ENCODE measurements at places on chromosomes 1 and 21.

DNA sequence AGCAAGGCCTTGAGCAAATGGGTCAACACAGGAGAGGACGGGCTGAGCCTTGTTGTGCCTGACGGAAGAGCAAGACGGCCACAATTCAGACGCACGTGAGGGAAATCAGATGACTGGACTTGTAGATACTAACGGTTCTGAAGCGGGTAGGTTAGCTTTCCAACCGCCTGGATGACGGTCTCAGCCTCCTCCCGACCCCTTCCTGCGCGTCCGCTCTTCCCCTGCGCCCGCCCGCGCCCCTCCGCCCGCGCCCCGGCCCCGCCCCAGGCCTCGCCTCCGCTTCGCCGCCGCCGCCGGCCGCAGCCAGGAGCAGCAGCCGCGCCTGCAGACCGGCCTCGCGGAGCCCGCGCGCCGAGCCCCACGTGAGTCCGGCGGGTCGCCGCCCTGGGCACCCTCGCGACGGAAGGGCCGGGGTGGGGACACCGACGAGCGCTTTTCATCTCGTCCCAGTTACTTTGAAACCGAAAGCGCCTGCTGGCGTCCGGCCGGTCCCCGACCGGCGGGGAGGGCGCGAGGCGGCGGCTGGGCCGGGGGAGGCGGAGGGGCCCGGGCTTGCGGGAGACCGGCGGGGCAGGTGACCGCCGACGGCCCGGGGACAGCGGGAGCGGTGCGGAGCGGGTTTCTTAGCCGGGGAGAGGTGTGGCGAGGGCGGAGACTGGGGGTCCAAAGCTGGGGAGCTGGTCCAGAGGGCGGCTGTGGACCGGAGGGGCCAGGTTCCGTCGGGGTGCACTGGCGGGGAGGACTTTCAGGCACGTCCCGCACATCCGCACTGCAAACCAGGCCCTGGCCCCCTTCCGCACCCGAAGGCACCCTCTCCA, at the start of gene TRAF5:
TRAF5 (plus strand) TSS at position 306 of the 818 bp plus-strand sequence. CDS start 26,407 bp downstream, outside the sequence.
- no peak for DNase-seq

DNA sequence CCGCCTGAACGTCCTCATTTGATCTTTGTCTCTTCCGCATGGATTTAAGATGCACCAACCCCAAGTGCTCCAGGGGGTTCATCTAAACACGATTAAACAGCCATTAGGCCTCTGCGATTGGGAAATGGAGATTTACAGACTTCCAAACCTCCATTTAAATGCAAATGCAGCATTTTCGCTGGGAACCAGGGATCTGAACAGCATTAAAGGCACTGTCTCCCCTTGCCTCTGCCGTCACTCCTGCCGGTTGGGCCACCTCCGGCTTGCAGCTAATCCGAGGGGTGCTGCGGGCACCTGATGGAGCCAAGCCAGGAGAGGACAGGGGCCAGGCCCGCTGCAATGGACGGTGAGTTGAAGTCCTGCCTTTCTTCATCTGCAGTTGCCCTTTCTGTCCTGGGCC, 70.3 kb upstream of the KLHDC7A start:
- no peak for DNase-seq

DNA sequence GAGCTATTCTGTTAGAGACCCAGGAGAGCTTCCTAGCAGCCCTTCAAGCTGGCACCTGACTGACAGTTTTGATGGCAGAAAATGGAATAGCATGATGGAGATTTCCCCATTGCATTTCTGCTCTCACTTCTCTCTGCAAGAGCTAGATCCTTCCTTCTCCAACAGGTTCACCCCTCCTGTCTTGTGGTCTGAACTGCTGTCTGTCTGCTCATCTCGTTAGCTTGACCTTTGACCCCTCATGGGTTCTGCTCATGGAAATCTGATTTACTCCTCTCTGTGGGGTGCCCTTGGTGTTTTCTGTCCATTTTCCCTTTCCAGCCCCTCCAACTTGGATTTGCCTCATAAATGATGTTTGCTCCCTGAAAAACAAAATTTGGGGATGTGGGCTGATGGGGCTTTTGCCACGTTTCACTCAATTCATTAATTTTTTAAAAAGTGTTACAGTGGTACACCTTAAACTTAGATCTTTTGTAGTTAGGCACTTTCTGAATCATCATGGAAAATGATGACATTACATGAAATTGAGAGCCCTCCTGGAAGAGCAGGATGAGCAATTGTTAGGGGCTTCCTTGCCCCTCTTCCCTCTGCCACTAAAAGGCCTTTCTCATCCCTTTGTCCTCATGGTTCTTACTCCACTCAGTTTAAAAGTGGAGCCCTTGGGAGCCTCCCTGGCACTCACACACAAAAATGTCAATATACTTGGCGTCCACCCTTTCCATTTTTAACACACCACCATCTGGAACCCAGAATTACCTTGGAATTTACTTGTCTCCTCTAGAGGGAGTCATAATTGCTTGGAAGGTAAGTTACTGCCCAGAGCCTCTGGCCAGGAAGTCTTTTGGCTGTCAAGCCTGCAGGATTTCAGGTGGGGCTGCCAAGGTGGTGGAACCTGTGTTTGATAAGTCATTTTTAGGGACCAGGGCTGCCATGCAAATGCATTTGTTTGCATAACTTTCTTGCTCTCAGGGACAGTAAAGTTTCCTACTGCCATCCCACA, 31.9 kb upstream of the IL19 start:
- DNase-seq: no peak

DNA sequence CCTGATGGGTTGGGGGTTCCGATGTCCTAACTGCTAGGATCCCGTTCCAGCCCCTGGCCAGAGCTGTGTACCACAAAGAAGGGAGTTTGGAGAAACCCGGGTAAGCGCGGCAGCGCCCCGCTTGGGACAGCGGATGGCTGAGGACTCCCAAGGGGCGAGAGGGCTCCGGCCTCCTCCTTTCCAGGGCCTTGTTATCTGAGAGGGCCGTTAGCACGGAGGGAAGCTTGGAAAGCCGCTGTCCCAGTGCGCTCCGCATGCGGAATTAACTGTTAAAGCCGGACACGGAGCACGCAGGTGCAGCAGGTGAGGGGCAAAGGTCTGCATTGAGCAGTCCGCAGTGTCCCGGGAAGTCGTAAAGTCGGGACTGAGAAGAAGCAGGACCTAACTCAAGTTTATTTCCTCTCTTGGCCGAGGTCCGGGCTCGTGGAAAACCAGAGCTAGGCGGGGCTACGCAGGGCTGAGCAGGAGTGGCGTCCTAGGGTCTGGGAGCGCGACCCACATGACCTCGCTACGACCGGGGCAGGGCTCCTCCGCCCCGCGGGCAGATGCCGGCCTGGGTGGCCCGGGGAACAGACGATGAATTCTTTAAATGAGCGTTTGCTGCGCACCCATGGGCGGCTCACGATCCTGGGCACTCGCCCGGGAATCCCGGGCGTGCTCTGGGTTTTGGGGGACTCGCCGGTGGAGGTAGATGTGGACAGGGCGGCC, 4.5 kb downstream of the LHX4 start:
- no peak for DNase-seq

- DNase-seq: no peak
Observed at GRCh38 chr1:110087812-110088738, 17.6 kb upstream of the ALX3 start.

GRCh38 chr1:172724765-172725613, 66.1 kb downstream of the FASLG start:
- DNase-seq: no peak

DNA sequence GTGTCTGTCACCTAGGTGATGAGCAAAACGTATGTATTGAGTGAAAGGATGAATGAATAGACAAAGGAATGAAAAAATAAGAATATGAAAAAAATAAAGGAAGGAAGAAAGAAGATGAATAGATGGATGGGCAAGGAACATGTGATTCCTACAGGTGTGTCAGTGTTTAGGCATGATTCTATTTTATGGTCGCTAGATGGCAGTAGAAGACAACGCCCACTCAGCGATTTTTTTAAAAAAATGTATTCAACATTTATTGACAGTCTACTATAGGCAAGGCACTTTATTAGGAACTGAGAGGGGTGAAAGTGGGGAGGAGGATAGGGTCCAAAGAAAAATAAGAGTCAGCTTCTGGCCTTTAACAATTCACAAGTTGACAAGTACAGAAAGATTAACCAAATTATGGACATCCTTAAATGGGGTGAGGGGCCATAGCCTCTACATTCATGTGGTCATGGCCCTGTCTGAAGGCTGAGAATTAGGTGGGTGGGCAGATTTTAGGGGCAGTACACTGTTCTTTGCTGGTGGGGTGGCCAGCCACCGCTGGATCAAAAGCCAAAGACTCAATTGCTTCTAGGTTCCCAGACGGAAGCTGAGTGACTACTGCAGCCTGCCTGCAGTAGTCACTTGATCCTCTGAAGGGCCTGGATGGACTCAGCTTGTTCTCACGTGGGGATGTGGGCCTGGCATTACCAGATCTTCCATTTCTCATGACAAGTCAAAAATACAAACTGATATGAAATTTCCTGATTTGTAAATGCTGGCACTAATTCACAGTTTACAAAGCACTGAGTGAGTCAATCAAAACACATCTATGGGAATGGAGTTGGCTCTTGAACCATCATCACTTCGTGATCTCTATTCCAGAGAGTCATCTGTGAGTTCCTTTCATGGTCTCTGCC, 83.9 kb downstream of the FASLG start:
- DNase-seq: no peak

GRCh38 chr1:23403038-23403336, 21.6 kb downstream of the TCEA3 start:
- DNase-seq: no peak

DNA sequence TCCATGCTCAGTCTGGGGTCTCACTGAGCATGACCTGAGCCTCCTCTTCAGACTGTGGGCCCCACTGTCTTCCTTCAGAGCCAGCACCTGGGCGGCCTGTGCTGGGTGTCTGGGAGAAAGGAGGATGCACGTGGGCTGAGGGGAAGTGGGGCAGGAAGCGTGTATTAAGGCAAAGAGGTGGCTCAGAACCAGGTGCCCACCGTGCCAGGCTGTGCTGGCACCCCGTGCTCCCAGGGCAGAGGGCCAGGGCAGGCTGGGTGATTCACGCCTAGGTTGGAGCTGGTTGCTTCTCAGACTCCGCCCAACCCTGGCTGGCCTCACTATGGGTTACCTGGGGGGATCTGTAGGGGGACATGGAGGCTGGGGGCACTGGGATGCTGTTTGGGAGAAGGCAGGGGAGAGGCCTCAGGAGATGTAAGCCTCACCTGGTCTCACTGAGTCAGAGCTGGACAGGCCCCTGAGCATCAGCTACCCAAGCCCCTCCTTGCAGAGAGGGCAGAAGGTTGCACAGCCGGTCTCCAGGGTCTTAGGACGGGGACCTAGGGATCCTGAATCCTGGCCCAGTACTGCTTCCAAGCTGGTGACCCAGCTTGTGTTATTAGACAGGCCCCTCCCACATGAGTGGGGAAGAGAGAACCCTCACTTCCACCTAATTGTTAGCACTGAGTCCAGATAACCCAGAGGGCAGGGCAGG, 18.6 kb upstream of the PADI1 start:
- DNase-seq: no peak

DNA sequence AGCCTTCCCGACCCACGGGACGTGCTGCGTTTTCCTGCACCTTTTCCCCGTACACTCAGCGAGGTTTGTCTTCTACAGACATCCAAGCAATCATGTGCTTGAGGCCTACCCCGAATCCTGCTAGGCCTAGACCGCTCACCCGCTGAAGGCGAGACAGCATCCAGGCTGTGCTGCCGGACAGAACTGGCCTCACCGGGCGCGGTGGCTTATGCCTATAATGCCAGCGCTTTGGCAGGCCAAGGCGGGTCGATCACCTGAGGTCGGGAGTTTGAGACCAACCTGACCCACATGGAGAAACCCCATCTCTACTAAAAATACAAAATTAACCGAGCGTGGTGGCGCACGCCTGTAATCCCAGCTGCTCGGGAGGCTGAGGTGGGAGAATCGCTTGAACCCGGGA, 54.1 kb downstream of the ECE1 start:
- DNase-seq: no peak

DNA sequence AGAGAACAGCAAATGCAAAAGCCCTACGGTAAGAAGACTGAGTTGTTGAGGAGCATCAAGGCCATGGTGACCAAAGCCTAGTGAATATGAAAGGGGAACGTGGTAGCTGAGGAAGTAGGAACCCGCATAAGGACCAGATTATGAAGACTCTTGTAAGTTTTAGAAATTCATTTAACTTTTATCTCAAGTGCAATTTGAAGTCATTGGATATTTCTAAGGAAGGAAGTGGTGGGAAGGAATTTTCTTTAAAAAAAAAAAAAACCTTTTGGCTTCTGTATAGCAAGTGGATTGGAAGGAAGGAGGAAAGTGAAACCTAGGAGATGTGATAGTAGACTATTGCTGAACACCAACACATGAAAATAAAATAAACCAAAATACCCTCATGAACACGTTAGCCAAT, 119.0 kb downstream of the TNFSF18 start:
- DNase-seq: no peak

DNA sequence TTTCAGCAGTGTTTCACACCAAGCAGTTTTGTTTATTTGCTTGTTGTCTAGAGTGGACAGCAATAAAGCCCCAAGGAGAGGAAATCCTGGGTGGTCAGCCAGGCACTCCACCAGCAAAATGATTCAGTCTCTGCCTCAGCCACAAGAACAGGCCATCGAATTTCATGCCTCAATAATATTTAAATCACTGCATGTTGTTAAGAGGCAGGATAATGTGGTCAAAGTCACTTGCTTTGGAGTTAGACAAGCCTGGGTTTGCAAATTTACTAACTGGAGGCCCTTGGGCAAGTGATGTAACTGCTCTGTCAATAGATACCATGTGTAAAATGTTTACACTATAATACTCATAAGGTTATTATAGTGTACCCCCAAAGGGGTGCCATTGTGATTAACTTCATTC, 349.6 kb downstream of the LMO4 start:
- DNase-seq: no peak

DNA sequence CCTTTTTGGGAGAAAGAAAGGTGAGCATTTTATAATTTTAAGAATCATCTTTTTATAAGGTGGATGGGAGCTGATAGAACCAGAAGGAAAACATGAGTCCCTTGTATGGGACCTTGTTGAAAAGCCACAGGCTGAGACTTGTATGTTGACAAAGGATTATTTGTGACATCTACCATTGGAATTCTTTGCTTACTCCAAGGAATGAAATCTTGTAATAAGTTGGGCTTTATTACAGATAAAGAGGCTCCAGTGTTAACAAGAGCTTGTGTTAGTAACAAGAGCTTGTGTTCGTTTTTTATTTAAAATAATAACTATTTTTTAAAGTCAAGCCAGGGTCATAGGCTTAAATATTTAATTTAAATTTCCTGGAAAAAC, 201.1 kb upstream of the CHRM3 start:
- DNase-seq: no peak

GRCh38 chr21:37821092-37821491, 95.2 kb downstream of the KCNJ6 start:
- DNase-seq: no peak

DNA sequence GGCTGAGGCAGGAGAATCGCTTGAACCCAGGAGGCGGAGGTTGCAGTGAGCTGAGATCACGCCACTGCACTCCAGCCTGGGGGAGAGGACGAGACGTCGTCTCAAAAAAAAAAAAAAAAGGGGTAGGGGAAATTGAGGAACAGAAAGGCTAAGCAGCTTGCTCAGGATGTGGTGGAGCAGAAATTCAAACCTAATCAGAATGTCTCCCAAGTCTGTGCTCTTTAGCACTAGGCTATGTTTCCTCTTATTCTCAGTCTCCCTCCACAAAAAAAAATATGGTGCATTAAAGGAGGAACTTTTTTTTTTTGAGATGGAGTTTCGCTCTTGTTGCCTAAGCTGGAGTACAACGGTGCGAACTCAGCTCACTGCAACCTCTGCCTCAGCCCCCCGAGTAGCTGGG, 114.2 kb downstream of the SLC16A1 start:
- no peak for DNase-seq

All from vagina (tissue), 2 donors.